GM12864 (cell line): ENCODE measurements at places on chromosomes 5 and 9.

- DNase-seq, result no peak
Measured at GRCh38 chr5:54518146-54518817, 723 bp downstream of the SNX18 start.

- no peak for DNase-seq
Measured at GRCh38 chr5:95777441-95777840, 45.1 kb downstream of the GLRX start.

DNA sequence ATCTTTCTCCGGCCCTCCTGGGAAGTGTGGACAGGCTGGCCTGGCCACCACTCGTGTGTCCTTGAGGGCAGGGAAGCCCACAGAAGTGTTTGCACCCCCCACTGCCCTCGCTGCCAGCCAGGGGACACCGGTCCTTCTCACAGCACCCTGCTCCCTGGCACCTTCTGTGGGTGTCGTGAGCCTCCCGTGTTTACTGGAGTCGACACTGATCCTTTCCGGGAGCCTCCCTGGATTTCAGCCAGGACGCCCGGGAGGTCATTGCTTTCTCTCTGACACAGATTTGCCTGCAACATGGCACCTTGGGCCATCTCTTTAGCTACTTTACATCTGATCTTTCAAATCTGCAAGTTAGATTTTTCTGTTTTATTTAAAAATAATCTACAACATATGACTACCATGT lies 120.4 kb upstream of the CACNA1B start:
- no peak for DNase-seq

- DNase-seq, result no peak
Measured at GRCh38 chr5:177595991-177596774, 3.7 kb upstream of the B4GALT7 start.

GRCh38 chr5:74639807-74640449 lies 600 bp downstream of the ENC1 start:
- DNase-seq, result no peak

DNA sequence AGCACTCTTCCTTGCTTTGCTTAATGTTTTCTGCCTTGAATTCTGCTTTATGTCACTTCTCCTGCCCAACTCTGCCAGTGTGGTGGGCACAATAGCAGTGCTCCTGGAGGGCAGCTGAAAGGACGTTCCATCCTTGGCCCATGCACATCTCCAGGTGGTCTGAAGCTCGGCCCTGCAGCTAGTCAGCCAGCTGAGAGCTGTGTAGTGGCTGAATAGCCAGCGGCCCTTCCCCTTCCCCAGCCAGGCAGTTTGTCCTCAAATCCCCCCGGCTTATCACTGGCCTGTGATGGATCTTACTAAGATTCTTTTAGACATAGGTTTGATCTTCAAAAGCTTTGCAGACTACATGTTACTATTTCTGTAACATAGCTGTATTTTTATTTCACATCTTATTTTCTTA lies 42.7 kb upstream of the ANGPTL2 start:
- DNase-seq, result no peak

- DNase-seq, result no peak
Measured at GRCh38 chr5:135851915-135852845, 17.7 kb downstream of the SLC25A48 start.

DNA sequence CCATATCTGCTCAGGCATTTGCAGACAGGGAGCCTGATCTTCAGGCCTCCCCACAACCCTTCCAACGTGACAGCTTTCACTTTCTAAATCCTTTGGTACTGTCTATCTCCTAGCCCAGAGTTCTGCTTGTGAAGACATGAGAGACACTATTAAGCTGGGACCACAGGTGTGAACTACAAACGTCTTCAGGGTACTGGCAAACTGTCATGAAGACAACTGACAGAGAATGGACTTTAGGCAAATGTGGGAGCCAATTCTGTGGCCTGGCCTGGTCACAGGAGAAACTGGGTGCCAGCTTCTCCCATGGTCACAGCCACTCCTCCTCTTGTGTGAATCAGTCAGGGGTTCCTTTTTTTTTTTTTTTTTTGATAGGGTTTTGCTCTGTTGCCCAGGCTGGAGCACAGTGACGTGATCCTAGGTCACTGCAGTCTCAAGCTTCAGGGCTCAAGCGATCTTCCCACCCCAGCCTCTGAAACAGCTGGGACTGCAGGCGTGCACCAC lies 10.4 kb downstream of the TRIM14 start:
- peak; percentile 77 for DNase-seq

DNA sequence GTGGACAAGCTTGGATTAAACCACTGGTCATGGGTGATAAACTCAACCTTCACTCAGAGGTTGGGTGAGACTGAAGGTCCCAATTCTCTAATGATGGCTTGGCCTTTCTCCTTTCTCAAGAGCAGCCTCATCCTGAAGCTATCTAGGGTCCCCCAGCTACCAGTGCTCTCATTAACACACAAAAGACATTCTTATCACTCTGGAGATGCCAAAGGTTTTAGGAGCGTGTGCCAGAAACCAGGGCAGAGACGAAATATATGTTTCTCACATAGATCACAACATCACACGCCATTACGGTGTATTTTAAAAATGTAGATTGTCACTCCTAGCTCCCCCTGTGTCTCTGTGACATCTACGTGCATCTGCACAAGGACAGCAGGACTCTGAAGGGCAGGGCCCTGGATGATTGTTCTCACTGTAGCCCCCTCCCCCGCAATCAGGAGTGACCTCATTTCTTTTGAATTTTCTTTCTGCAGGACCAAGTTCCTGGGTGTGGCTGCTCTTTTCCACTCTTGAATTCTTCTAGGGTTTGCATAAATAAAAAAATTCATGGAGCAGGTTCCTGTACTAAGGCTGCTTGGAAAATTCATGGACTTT lies 311.3 kb downstream of the GADD45G start:
- no peak for DNase-seq

DNA sequence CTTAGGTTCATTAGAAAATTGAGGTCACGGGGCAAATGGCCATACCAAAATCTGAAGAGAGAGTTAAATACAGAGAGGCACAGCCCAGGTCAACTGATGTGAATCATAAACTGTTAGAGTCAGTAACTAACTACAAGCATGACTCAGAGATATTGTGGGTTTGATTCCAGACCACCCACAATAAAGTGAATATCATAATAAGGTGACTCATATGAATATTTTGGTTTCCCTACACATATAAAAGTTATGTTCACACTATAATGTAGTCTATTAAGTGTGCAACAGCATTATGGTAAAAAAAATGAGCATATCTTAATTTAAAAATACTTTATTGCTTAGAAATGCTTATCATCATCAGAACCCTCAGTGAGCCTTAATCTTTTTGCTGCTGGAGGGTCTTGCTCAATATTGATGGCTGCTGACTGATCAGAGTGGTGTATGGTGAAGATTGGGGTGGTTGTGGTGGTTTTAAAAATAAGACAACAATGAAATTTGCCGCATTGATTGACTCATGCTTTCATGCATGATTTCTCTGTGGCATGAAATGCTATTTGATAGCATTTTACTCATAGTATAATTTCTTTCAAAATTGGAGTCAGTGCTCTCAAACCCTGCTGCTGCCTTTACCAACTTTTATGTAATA lies 53.1 kb upstream of the EDIL3 start:
- DNase-seq, result no peak

- no peak for DNase-seq
Measured at GRCh38 chr9:129885018-129885669, 49.9 kb downstream of the USP20 start.

DNA sequence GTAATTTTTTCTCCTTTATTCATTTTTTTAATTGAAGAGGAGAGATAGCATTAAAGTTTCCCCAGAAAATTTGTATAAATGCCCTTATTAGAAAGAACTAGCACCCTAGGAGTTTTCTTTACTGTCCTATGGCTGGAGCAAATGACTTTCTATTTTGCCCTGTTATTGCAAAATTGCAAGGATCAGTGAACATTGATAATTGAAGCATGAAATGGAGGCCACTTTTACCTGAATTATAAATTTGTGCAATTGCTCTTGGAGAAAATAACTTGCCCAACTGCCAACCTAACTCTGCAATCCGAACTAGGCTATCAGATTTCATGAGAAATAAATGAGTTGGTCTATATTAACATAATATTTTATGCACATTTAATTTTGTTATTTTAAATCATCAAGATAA lies 111.9 kb downstream of the MTRR start:
- DNase-seq, result no peak

DNA sequence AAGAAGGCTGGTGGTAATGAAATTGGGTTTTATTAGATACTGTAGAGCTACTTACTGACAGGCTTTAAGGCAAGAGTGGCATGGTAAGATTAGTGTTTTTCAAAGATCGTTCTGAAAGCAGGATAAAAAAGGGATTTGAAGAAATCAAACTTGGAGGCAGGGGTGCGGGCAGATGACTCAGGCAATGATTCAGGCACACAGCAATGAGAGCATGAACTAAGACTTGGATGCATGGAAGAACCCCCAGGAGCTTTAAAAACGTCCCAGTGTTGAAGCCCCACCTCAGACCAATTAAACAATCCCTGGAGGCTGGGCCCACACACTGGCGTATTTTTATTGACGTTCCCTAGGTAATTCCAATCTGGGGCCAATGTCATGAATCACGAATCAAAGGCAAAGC lies 102.5 kb downstream of the SREK1 start:
- DNase-seq, result no peak

- DNase-seq, result no peak
Measured at GRCh38 chr9:98763986-98764745, 32.2 kb downstream of the ANKS6 start.

DNA sequence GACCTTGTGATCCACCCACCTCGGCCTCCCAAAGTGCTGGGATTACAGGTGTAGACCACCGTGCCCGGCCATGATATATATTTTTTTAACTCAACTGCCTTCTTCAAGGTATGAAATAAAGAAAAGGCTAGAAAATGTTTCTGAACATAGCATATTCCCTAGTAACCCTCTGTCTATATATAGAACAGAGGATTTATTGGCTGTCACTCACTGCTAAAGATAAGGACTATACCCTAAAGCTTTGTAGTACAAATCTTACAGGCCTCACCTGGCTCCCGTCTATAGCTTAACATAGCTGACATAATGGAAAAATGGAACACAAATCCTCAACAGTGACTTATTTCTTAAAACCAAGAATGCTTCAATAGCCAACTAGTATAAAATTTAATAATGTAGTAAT lies 14.2 kb downstream of the SGTB start:
- DNase-seq, result no peak

DNA sequence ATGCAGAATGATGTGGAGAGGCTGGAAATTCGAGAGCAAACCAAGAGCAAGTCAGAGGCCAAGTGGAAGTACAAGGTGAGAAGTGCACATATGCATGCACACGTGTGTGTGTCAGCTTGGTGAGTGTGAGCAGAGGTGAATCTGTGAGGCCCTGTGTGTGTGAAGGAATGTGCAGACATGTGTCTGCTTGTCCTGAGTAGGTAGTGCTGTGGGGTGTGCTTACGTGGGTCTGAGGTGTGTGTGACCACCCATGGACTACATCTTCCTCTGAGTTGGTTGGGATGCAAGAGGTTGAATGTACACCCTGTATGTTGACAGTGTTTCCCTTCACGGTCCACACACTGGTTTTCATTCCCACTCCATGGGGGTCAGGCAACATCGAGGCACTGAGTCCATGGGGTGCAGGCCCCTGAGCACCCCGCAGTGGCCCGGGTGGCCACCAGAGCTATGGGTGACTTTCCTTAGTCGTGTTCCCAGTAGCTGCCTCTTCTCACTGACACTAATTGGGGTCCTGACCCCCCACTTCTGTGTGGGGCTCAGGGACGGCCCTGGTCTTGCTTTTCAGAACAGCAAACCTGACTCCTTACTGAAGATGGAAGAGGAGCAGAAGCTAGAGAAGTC lies 86.7 kb downstream of the PHF2 start:
- DNase-seq, result no peak

- DNase-seq, result no peak
Measured at GRCh38 chr9:101225271-101225670, 159.5 kb downstream of the BAAT start.

- no peak for DNase-seq
Measured at GRCh38 chr5:181181650-181182565, 23.1 kb downstream of the TRIM7 start.

GRCh38 chr9:137579259-137579604 lies 507 bp upstream of the DPH7 start:
- DNase-seq, result no peak

DNA sequence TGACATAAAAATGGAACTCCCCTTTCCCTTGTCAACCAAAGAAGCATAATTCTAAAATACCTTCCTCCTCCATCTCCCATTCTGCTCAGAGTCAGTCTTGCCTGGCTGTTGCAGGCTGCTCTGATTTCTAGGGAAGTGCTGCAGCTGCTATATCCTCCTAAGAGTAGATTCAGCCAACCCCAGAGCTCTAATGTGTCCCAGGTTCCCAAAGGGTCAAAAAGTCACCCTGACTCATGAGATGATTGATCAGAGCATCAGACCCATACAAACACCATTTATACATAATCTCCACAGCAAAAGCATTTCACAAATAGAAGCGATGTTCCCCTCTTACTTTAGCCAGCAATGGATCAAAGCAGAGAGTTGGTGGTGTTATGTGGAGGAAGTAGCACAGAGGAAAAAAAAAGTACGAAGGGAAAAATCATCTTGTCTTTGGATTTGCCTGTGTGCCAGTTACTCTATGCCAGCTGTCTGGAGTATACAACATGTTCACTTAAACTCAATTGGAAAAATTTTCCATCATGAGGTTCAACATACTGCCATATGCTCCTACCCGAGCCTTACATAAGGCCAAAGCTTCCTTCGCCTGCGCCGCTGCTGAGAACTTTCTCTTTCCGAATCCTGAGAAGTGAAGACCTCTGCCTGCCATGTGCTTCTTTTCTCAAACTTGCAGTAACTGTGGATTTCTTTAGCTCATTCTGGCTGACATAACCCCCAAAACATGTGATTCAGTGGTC lies 258.0 kb downstream of the TLE4 start:
- DNase-seq, result no peak

DNA sequence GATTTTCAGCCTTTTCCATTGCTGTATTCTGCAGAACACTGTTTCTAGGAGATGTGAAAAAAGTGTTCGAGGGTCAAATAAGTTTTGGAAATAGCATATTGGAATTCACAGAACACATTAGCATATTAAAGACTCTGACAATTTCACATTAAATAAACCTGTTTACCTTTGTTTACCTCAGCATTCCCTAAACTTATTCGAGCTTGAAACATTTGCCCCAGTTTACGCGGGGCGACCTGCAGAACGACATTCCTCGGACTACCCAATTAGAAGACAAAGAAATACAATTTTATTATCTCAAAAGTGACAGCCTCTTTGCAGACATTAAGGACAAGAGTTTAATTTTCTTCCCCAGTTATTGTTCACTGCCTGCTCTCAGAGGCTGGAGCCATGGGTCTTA lies 110.3 kb upstream of the NFIB start:
- no peak for DNase-seq

GRCh38 chr9:18721267-18721994 lies 247.5 kb downstream of the ADAMTSL1 start:
- no peak for DNase-seq
